ENCODE measurements at places on chromosomes 16 and 17. TPM values are rescaled to one million over a fixed set of nuclear protein-coding genes. Genes with fewer than 3 reads are reported as not detected.
A peak's percentile ranks its signal among the peaks of the same experiment; 100 is the strongest.

GRCh38 chr16:1273816-1274215 lies 17.9 kb downstream of the TPSD1 start:
- ATAC-seq = no peak

Gene RNF112
- total RNA-seq = 3.1 TPM

Gene UNC45B
- not detected for total RNA-seq

- peak; percentile 73 for ATAC-seq
These were observed 9.8 kb upstream of the MED11 start for GRCh38 chr17:4721203-4722135.

Gene PRR11
- total RNA-seq = 74.5 TPM

Gene GNG13
- not detected for total RNA-seq

- ATAC-seq = no peak
These were observed 111.6 kb downstream of the GRIN2A start for GRCh38 chr16:10070591-10070990.

DNA sequence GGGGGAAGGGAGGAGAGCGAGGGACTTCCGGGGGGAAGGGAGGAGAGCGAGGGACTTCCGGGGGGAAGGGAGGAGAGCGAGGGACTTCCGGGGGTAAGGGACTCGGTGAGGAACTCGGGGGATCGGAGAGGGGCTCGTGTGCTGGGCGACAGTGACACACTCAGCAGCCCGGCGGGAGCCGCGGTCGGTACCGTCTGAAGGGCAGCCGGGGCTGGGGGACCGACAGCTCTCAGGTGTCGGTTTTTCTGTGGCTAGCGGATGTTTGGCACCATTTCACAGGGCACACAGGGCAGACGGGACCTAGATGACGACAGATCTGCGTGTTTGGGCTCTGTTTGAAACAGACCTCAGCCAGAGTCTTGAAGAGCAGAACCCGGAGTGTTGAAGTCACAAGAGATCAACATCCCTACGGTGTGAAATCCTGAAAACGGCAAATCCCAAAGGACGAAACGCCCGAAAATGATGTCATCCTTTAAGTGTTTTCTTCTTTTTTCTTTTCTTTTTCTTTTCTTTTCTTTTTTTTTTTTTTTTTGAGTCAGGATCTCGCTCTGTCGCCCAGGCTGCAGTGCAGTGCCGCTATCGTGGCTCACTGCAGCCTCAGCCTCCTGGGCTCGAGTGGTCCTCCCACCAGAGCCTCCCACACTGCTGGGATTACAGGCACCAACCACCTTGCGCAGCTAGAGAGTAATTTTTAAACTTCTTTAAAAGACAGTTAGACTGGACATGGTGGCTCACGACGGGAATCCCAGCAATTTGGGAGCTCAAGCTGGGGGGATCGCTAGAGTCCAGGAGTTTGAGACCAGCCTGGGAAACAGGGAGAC lies 23.9 kb downstream of the ZNF778 start:
- ATAC-seq = peak; percentile 82
